Right renal cortex interstitium (tissue), 3 donors: ENCODE measurements at places on chromosomes 1 and 21. TPM values are rescaled to one million over a fixed set of nuclear protein-coding genes. Genes with fewer than 3 reads are reported as not detected.

- no peak for DNase-seq
Observed at GRCh38 chr1:101219924-101220870, 16.6 kb upstream of the S1PR1 start.

GRCh38 chr1:225182716-225183115 is 245.1 kb downstream of the LBR start:
- no peak for DNase-seq

GRCh38 chr1:174314433-174314832 is 133.3 kb upstream of the GPR52 start:
- no peak for DNase-seq

DNA sequence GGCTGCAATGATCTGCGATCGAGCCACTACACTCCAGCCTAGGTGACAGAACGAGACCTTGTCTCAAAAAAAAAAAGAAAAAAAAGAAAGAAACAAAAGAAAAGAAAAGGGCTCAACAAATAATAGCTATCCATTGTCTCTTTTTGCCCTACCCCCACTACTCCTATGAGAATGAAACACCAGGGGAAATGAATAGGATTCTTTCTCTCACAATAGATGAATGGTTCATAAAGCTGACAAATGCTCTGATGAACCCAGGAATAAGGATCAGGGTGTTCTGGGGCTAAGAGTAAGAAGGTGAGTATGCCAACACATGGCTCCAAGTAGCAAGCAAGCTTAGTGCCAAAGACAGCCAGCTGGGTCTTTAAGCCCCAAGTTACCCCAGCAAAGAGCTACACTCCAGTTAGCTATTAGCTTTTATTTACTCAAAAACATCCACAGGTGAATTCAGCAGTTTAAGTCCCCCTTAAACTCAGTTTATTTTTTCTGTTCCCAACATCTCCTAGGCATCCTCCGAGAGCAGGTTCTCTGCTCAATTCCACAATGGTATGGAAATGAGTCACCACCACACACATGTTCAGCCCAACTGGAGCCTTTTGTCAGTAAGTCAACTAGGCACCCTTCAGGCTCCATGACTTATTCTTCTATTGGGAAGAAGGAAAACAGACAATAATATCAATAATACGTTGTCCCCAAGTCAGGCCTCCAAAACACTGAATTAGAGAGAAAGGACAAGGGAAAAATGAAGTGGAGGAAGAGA is 4.2 kb downstream of the ADORA3 start:
- DNase-seq, result no peak

GRCh38 chr1:4573526-4573925 is 80.9 kb upstream of the AJAP1 start:
- DNase-seq, result no peak

DNA sequence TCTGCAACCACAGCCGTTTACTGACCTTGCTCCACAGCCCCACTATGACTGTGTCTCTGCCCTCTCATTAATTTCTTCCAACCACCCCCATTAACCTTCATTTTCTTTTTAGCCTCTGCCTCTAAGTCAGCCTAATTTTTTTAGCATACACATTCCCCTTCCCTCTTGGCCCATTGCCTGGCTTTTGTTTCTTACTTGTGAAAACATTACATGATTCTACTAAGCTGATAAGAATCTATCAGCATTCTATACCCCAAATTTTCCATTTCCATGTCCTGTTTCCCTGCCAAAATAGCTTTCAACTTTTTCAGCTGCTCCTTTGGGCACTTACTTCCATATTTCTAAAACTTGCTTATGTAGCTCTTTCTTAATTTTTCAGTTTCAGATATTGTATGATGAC is 79.8 kb downstream of the PCP4 start:
- DNase-seq, result no peak

DNA sequence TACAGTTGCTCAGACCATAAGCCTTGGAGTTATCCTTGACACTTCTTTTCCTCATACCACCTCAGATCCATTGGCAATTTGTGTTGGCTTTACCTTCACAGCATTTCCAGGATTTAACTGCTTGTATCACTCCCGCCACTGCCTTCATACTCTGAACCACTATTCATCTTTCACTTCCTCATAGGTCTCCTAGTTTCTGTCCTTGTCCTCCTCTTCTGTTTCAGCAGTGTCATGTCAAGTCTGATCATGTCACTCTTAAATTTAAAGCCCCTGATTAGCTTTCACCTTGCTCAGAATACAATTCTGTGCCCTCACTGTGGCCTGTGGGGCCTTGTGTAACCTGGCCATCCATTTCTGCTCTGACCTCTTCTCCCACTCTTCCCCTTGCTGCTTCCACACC is 34.7 kb upstream of the C1orf115 start:
- no peak for DNase-seq

- DNase-seq, result no peak
Observed at GRCh38 chr1:184800876-184801275, 46.2 kb upstream of the EDEM3 start.

- DNase-seq, result no peak
Observed at GRCh38 chr1:36866169-36866814, 168.0 kb downstream of the GRIK3 start.

GRCh38 chr1:167430849-167431242 is 87.5 kb downstream of the CD247 start:
- DNase-seq, result no peak

GRCh38 chr1:202645097-202645476 is 65.2 kb downstream of the SYT2 start:
- no peak for DNase-seq

DNA sequence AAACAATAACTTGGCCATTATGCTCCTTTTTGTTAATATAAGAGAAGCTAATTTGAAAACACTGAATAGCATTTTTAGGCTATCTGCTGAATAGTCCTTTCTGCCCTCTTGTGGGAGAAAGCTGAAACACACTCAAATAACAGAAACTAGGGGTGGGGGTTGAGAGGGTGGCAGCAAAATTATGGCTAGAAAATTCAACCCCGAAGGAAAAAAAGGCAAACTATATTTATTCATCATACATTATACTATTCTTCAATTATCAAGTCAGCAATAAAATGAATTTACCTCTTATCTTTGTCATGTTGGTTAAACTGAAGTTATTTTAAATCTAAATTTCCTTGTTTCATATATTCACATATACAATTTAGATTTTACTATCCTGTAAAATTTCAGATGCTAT is 255.9 kb downstream of the FAF1 start:
- peak; percentile 4 for DNase-seq

DNA sequence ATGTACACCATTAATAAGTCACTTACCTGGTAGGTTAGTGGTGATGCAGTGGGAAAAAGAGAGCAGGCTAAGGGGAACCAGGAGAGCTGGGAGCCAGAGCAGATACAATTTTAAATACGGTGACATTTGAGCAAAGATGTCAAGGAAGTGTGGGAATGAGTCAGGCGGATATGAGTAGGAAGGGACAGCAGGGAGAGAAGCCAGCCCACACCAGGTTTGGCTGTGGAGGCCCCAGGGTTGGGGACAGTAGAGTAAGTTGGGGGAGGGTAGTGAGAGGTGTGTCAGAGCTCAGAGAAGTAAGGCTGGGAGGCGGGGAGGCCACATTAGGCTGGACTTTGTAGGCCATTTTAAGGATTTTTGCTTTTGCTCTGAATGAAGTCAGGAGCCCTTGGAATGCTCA is 482.0 kb downstream of the DISC1 start:
- DNase-seq, result no peak

GRCh38 chr1:196649990-196650389 is 1.9 kb upstream of the CFH start:
- DNase-seq, result no peak

DNA sequence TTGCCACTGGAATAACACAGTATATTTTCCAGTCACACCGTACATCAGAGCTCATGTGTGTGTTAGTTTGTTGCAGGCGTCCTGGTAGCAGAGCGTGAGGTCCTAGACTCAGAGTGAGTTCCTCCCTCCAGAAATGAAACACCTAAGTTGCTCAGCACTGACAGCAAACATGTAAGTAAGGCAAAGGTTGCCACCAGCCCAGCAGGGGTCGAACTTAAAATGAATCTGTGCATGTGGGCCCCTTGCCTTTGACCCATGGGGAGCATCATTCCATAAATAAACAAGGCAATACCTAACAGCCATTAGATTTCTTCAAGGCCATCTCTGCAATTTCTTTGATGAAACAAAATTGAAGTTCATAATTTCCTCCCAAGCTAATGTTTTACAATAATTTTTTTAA is 125.3 kb upstream of the ERG start:
- DNase-seq, result no peak

GRCh38 chr21:43206231-43207042 is 37.6 kb downstream of the CRYAA start:
- no peak for DNase-seq

- no peak for DNase-seq
Observed at GRCh38 chr1:231183639-231184590, 22.1 kb downstream of the TRIM67 start.

DNA sequence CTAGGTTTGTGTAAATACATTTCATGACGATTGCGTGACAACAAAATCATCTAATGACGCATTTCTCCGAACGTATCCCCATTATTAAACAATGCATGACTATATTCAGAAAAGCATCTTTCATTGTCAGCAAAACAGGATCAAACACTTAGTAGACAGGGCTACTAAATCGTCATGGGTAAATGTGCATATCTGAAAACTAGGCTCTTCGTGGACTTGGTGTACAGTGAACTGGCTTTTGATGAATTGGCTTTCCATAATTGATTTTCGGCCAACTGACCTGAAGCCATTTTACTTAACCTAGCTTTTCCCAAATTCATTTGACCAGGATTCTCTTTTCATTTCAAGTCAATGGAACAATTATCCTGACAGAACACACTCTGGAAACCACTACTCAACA is 665.0 kb downstream of the SMYD3 start:
- DNase-seq, result no peak

GRCh38 chr1:198649232-198649967 is 10.6 kb downstream of the PTPRC start:
- no peak for DNase-seq

DNA sequence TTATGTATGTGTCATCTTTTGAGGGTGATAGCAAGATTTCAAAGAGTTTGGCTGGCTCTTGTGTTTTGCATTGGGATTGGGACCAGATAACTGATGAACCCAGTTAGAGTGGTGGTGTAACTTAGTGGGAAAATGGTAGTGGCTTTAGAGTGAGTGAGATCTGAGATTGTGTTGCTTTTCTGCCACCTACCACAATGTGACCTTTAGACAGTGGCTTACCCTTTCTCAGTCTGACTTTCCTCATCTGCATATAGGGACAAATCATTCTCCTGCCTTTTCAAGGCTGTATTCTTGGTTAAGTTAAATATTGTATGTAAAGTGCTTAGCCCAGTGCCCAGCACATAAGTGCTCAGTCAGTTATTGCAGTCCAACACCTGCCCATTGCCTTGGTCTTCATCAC is 31.3 kb downstream of the CENPF start:
- DNase-seq, result no peak

DNA sequence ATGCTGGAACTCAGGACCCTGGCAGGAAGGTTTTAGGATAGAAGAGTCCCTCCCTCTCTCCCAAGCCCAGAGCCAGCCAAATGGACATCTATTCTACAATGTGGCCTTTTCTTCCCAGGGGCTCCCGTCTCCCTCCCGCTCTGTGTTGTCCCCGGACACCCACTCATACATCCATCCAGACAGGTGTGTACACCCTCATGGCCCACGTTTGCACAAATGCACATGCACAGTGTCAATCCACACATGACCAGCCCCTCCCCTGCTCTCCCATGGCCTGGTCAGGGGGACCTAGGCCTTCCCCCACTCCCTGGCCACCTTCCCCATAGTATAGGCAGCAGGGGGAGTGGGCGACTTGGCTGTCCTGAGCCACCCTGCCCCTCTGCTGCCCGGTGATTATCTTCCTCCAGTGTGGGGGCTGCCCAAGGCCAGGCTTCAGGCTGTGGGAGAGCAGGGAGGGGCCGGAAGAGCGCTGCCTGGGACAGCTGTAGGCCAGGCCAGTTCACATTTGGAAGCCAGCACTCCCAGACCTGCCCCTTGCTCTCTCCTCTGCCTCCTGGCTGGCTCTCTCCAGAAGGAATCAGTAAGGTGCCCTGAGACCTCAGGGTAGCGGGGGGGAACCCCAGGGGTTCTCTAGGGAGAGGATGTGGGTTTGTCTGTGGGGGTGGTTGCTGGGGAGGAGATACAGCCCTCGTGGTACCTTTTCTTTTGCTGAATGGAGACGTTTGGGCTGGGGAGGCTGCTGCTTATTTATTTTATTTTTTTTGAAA is 4.1 kb upstream of the PTPN7 start:
- no peak for DNase-seq

DNA sequence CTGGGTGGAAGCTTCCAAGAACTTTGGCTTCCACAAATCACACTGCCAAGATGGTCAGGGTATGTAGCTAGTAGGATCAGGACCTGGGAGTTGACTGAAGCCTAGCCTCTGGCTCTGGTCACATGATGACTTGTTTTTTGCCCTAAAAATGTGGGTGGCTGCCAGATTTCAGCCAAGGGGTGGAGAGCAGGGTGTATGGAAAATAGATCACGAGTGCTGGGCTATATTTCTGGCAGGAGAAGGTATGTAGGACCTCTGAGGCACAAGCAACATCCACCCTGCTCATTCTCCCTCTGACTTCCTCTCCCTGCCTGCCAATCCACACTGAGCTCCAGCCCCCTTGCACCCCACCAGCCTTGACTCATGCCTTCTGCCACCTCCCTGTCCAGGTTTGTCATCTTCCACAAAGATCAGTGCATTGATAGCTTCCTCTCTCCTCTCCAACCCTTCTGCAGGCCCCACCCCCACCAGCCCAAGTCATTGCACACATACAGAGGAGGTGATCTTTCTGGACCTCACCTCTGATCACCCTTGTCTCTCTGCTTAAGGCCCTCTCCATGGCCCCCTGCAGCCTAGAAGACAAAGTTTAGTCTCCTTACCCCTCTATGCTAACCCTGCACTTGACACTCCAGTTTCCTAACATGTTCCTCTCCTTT is 8.3 kb upstream of the CYP4B1 start:
- DNase-seq, result no peak

DNA sequence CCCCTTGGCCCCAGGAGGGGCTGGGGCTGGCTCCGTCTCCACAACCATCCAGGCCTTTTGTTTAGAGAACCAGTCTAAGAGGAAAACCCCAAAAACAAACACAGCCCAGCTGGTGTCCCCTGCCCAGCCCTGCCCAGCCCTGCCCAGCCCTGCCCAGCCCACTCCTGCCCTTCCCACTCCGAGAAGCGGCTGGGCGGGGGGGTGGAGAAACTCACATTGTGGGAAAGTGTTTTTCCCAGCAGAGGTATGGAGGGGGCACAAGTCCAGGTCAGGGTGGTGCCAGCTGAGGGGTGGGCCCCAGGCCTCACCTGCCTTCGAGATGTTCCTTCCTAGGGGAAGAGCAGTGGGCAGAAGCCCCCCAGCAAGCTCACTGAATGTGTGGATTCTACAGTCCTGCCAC is 10.0 kb upstream of the FAM131C start:
- DNase-seq, result no peak

PTPN14 gene
- polyA plus RNA-seq, result 37.6 TPM

SH3BGR gene
- 5.8 TPM for polyA plus RNA-seq

NEK2 gene
- 22.3 TPM for polyA plus RNA-seq

CDC42BPA gene
- 44.7 TPM for polyA plus RNA-seq

NTMT2 gene
- polyA plus RNA-seq, result not detected

CIART gene
- polyA plus RNA-seq, result 8.3 TPM

CSF3R gene
- 3.6 TPM for polyA plus RNA-seq

EPB41 gene
- polyA plus RNA-seq, result 57.9 TPM

ANGPTL3 gene
- polyA plus RNA-seq, result 7.4 TPM

PAPPA2 gene
- polyA plus RNA-seq, result 65.1 TPM

DENND2D gene
- polyA plus RNA-seq, result 17.7 TPM

RGSL1 gene
- 0.10 TPM for polyA plus RNA-seq
